ENCODE measurements at places on chromosomes 7 and 10.

DNA sequence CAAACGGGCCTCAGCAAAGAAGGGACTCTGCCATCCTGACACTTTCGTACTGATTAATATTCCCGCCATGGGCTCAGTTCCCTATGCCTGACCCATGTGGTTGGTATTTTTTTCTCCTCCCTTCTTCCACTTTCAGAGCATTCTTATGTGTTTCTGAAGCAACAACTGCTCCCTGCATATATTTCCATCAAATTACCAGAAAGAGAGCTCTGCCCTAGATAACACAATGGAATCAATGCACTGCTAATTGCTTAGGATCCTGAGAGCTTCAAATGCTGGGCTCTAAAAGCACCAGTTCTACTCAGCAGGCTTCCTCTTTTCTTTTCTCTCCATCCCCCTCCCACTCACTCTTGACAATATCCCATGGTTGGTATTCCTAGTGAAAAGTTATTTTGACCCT lies 5.3 kb downstream of the TECTB start:
- H3K36me3 ChIP-seq = no peaks in the 10 kb centered on the region
- DNase-seq = no peak
- peaks cover 28% of the 10 kb centered on the region for H3K27me3 ChIP-seq
- no peaks in the 10 kb centered on the region for H3K4me1 ChIP-seq
- H3K27ac ChIP-seq = no peak overlapping the region
- no peak overlapping the region for H3K4me3 ChIP-seq

DNA sequence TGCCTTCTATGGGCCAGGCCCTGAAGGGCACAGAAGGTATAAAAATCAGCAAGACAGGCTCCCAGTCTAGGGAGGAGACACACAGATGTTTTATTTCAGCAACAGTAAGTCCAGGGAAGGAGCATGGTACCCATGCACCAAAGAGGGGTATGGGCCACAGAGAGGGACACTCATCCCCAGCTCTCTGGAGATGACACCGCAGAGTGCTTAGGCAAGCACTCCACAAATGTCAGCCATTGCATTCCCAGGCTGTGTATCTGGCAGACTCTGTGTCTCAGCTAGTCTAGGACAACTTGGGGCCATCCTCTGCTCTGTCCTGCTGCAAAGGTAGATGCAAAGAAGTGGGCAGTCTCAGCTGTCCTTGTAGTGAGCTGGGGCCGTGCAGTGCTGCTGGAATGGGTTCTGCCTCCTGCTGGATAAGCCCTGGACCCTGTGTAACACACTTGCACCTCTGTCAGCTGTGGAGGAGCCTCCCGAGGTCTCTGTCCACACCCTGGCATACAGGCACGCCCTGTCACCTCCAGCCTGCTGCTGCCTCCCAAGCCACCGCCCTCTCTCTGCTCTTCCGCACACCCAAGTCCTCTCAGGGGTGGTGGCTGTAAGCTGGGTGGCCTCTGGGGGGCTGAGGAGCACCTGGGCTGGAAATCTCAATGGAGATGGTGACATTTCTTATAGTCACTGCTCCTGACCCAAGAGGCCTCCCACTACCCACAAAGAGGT lies 57.6 kb downstream of the VOPP1 start:
- no peak overlapping the region for H3K4me3 ChIP-seq
- H3K27ac ChIP-seq = peak overlapping the region; percentile 68
- H3K27me3 ChIP-seq = no peaks in the 10 kb centered on the region
- H3K4me1 ChIP-seq = peaks cover 55% of the 10 kb centered on the region

DNA sequence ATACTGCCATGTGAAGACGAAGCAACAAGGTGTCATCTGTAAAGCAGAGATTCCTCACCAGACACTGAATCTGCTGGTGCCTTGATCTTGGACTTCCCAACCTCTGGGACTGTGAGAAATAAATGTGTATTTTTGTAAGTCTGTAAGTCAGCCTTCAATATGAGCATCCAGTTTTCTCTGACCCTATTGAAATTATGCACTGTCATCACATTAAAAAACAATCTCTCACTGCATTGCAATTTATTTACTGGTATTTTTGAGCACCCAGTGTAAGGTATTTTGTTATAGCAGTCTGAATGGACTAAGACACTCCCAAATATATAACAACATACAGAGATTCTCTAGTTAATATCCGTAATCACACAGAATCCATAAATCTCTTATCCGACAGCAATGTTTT lies 77.5 kb upstream of the CDK6 start:
- H3K4me1 ChIP-seq = no peaks in the 10 kb centered on the region
- H3K27me3 ChIP-seq = no peaks in the 10 kb centered on the region
- no peak for DNase-seq
- H3K36me3 ChIP-seq = no peaks in the 10 kb centered on the region
- no peak overlapping the region for H3K4me3 ChIP-seq
- no peak overlapping the region for H3K27ac ChIP-seq

- no peaks in the 10 kb centered on the region for H3K36me3 ChIP-seq
- no peaks in the 10 kb centered on the region for H3K4me1 ChIP-seq
- no peak overlapping the region for H3K4me3 ChIP-seq
- peaks cover under 1% of the 10 kb centered on the region for H3K27me3 ChIP-seq
Observed at GRCh38 chr7:33750177-33750576, 155.2 kb upstream of the BMPER start.

DNA sequence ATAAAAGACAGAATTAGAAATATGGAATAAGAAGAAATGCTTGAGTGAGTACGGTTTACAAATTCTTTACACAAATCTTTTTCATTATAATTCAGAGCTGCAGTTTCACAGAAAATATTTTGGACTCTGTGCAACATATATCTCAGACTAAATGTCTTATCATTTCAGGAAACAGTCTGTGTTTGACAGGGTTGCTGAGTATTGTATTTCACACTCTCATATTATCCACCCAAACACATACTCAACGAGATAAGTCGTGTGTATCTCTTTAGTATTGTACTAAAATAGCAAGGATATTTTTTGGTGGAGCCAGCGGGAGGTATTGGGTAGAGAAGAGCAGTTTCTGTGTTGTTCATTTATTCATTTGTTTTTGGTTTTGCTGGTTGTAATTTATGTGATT lies 39.0 kb upstream of the SLC39A12 start:
- H3K4me3 ChIP-seq = no peak overlapping the region
- H3K27me3 ChIP-seq = peaks cover 23% of the 10 kb centered on the region
- no peak overlapping the region for H3K27ac ChIP-seq
- H3K4me1 ChIP-seq = no peaks in the 10 kb centered on the region
- H3K36me3 ChIP-seq = no peaks in the 10 kb centered on the region

DNA sequence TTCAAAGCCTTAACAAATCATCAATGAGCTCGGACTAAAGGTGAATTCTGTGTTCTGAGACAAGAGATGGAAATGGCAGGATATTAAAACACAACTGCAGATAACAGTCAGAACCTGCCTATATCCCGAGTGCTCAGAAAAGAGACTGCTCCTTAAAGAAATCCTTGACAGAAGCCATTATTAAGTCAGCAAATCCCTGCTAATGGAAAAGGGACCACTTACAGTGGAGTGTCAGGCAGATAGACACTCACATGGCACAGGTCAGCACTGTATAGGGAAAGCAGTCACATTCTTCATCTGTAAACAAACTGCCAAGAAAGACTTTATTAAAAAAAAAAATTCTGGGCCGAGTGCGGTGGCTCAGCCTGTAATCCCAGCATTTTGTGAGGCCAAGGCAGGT lies 147.5 kb upstream of the LRRTM3 start:
- no peaks in the 10 kb centered on the region for H3K36me3 ChIP-seq
- no peak for DNase-seq
- no peaks in the 10 kb centered on the region for H3K4me1 ChIP-seq
- no peak overlapping the region for H3K27ac ChIP-seq

GRCh38 chr7:39164887-39165286 lies 187.2 kb downstream of the POU6F2 start:
- DNase-seq = no peak
- no peak overlapping the region for H3K4me3 ChIP-seq
- no peaks in the 10 kb centered on the region for H3K4me1 ChIP-seq
- H3K27ac ChIP-seq = no peak overlapping the region
- peaks cover 5% of the 10 kb centered on the region for H3K27me3 ChIP-seq
- H3K36me3 ChIP-seq = no peaks in the 10 kb centered on the region

DNA sequence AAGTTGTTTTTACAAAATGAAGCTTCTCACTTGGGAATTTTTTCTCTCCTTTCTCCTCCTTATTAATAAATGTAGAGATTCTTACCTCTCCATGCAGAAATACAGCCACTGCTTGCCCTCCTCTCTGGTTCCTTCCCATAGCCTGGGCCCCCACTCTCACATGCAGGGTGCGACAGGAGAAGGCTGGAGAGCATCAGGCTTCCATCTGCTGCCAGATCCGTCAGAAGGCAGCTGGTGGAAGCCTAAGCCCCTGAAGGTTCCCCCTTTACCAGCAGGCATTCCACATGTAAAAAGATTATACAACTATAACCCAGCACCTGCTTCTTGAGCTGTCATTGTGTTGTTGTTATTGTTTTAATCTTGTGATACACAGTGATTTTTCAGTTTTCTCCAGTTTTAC lies 314.2 kb downstream of the LHFPL3 start:
- no peak for DNase-seq
- H3K27ac ChIP-seq = no peak overlapping the region
- H3K4me3 ChIP-seq = no peak overlapping the region

DNA sequence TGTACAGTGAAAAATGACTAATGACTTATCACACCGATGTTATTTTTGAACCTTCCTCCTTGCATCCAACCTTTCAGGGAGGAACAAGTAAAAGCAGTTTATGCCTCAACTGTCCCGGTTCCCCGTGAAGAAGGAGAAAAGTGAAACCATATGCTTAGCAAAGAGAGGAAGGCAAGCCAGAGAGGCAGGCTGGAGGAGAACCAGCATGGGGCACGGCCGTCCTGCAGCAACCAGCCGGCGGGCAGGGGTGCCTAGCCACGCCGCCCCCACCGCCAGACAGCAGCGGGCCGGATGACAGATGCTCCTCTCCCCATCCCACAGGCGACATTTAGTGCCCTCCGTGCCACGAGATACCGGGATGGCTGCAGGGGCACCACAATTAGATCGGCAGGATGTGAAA lies 421.4 kb upstream of the MGMT start:
- no peak overlapping the region for H3K4me3 ChIP-seq
- H3K27ac ChIP-seq = no peak overlapping the region
- H3K36me3 ChIP-seq = no peaks in the 10 kb centered on the region
- H3K4me1 ChIP-seq = peaks cover 5% of the 10 kb centered on the region
- H3K27me3 ChIP-seq = peaks cover 16% of the 10 kb centered on the region

- no peak overlapping the region for H3K27ac ChIP-seq
- no peaks in the 10 kb centered on the region for H3K36me3 ChIP-seq
- H3K4me1 ChIP-seq = no peaks in the 10 kb centered on the region
- no peak for DNase-seq
Observed at GRCh38 chr10:59002011-59002410, 174.4 kb upstream of the PHYHIPL start.

- no peaks in the 10 kb centered on the region for H3K4me1 ChIP-seq
- no peak for DNase-seq
- H3K36me3 ChIP-seq = no peaks in the 10 kb centered on the region
- H3K27ac ChIP-seq = no peak overlapping the region
- H3K27me3 ChIP-seq = no peaks in the 10 kb centered on the region
- H3K4me3 ChIP-seq = no peak overlapping the region
Observed at GRCh38 chr7:47264021-47264651, 317.8 kb downstream of the TNS3 start.

DNA sequence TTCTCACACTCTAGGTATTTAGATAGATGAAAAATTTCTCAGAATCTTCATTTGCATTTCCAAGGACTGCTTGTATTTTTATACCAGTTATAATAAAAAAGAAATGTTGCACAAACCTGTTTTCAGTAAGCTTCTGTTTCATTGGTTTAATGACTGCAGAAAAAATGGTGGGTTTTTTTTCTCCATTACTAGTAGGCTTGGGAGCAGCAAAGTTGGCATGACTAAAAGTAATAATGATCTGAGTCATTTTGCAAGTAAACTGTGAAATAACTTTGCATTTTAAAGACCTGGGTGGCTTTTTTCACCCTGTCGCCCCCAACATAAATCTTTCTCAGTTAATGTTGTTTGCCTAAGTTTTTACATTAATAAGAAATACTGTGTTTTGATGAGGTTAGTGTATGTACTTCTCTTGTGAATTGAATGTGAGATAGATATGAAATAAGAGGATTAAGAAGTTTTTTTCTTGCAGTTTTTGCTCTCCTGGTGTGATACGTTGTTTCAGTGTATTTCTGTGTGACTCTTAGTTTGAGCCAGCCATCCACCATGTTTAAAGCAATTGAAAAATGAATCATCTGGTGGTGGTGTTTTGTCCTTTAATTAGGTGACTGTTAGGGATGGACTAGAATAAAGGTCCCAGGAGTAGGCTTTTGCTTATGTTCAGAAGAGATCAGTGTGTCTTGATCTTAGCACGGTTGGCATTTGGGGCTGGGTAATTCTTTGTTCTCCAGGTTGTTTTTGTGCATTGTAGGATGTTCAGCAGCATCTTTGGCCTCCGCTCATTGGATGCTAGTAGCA lies 1.8 kb downstream of the GNAI1 start:
- peaks cover 4% of the 10 kb centered on the region for H3K36me3 ChIP-seq
- DNase-seq = no peak
- H3K4me3 ChIP-seq = no peak overlapping the region
- H3K27me3 ChIP-seq = peaks cover 25% of the 10 kb centered on the region
- no peak overlapping the region for H3K27ac ChIP-seq

DNA sequence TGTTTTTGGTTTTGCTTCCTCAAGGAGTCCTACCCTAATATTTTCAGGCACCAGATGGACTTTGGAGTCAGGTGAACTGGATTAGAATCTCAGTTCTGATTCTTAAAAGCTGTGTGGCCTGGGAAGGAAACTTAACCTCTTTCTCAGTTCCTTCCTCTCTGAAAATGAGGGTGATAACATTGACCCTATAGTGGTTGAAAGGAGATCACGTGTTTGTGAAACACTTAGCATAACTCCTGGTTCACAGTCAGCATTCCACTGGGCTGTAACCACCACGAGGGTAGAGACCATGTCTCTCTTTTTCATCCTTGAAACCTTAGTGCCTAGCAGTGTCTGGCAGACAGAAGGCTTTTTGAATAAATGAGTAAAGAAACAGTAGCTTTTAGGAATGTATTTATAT lies 16.7 kb downstream of the LSMEM1 start:
- peaks cover 43% of the 10 kb centered on the region for H3K27me3 ChIP-seq
- H3K4me1 ChIP-seq = no peaks in the 10 kb centered on the region
- no peak overlapping the region for H3K27ac ChIP-seq
- DNase-seq = no peak

DNA sequence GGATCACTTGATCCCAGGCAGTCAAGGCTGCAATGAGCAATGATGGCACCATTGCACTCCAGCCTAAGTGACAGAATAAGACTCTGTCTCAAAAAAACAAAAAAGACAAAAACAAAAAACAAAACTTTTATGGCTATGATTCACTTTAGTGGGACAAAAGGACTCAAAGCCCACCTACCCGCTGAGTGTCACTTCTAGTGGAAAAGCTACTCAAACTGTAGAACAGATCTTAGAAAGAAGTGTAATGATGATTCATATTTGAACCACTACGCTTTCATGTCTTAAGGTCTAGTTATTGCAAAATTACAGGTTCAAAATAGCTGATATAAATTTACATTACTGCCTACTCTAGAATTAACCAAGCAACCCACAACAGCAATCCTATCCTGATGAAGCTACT lies 47.1 kb upstream of the OTUD1 start:
- H3K27ac ChIP-seq = no peak overlapping the region
- no peaks in the 10 kb centered on the region for H3K4me1 ChIP-seq
- H3K4me3 ChIP-seq = no peak overlapping the region
- no peaks in the 10 kb centered on the region for H3K36me3 ChIP-seq
